ENCODE measurements at places on chromosomes 4 and X.

DNA sequence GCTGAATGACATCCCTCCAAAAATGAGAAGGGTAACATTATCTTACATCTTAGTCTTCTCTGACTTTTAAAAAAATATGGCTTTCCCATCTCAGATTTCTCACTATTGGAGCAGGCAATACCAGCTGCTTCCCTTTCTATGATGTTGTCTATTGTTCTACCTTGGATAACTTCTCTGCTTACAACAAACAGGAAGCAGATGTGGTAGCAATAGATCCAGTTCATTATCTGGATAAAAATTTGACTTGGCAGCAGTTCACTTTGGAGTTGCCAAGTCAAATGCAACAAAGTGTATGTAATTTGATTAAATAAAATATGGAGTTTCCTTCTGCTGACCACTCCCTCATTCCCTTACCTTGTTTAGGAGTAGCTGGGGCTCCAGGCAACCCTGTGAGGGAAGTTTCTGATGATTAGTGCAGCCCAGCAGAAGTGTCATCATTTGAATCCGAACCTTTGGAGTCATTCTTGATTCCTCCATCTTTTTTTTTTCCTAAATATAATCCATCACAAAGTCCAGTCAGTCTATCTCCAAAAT is 72.0 kb upstream of the GPRIN3 start:
- no peak for DNase-seq

DNA sequence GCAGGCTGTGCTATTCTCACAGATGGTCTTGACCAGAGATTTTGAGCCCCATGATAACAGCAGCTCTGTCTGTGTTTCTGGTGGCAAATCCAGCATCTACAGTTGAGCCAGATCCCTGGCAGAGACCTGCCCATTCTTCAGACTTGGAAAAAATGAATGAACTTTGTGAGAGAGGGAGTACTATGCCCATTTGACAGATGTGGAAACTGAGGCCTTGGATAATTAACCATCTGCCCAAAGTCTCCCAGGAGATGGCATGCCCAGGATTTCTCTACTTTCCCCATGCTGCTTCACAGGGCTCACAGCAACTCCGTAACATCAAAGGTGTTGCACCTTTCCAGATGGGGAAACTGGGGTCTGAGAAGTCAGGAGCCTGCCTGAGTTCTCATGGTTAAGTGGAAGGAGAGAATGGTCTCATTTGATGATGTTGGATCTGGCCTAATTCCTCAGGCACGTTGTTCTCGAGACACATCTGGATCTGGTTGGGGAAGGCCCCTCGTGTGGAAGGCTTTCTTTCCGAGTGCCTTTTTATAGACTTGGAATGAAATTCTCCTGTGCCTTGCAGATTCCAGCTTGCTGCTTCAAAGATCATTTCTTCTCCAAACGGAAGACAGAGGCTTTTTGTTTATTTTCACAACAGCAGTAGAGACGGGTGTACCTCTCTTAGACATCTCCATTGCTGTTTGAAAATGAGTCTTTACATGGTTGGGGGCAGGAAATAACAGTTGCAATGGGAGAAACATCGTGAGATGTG is 73.3 kb upstream of the STX18 start:
- DNase-seq, result no peak

- DNase-seq, result no peak
These were observed 1.6 kb downstream of the SLC49A3 start for GRCh38 chr4:687048-687970.

DNA sequence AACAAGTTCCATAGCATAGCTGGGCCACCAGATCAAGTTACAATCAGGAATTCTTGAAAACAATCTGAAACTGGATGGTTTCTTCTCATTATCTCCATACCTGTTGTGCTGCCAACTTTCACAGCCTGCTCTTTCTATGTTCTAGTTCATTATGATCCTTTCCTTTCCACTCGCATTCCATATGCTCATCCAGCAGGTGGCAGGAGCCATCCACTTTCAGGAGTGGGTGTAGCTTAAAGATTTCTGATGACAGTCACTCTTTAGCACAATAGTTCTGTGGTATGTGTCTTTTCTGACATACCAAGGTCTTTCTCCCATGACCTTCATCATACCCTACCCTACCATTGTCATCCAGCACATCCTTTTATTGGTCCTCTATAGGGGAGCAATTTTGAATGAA is 46.4 kb downstream of the PAGE2 start:
- no peak for DNase-seq

DNA sequence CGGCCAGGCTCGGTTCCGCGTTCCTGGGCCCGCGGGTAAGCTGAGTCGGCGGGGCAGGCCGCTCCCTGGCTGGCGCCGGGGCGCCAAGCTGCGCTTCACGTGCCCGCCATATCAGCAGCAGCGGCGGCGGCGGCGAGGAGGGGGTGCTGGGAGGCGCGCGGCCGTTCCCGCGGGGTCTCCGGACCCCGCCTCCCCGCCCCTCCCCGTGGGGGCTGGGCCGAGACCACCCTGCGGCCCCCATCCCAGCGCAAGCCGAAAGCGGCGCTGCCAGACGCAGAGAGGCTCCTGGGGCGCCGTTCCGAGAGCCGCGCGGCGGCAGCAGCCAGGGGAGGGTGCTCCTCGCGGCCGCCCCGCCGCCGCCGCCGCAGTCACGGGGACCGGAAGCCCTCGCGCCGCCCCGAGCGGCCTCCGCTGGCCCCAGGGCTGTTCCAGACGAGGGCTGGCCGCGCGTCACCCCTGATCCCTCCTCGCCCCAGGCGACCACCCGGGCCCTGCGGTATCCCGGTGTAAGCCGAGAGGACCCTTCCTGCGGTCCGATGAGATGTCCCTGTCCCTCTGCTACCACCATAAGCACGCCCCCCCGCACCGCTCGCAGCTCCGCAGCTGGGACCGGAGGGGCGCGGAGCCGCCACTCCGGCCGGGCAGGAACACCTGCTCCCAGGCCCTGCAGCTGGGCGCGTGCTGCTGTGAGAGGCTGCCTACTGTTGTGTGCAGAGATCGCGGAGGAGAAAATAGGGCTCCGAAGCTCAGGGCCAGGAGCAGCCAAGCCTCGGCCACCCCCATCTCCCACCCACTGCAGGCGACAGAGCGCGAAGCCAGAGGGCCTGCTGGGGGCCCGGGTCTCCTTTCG is 7.5 kb upstream of the BCOR start:
- DNase-seq, result peak; percentile 25

GRCh38 chr4:103292959-103293358 is 94.8 kb upstream of the CENPE start:
- no peak for DNase-seq

- DNase-seq, result no peak
These were observed 64.8 kb downstream of the QDPR start for GRCh38 chr4:17447056-17447455.

- DNase-seq, result no peak
These were observed 4.3 kb downstream of the STIM2 start for GRCh38 chr4:26864899-26865298.

Measured in NCI-H2107 (cell line).